ENCODE measurements at places on chromosomes 11 and 22.

GRCh38 chr11:46075168-46075567, 46.1 kb downstream of the PHF21A start:
- DNase-seq: no peak

DNA sequence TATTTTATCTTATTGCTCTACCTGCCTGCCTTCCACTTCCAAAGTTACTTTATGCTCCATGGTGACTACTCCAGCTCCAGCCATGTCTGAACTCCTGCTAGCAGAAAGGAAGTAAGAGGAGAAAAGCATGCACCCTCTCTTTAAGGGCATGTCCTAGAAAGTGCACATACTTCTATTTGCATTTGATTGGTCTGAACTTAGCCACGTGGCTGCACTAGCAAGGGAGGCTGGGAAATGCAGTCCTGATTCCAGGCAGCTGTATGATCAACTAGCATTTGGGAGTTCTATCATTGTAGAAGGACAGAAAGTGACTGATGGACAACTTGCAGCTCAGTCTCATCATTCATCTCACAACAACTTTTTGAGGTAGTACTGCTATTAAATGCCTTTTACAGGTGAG, 515.7 kb downstream of the BUD13 start:
- no peak for DNase-seq

GRCh38 chr22:22397292-22397870, 111.2 kb downstream of the ZNF280B start:
- DNase-seq: no peak

DNA sequence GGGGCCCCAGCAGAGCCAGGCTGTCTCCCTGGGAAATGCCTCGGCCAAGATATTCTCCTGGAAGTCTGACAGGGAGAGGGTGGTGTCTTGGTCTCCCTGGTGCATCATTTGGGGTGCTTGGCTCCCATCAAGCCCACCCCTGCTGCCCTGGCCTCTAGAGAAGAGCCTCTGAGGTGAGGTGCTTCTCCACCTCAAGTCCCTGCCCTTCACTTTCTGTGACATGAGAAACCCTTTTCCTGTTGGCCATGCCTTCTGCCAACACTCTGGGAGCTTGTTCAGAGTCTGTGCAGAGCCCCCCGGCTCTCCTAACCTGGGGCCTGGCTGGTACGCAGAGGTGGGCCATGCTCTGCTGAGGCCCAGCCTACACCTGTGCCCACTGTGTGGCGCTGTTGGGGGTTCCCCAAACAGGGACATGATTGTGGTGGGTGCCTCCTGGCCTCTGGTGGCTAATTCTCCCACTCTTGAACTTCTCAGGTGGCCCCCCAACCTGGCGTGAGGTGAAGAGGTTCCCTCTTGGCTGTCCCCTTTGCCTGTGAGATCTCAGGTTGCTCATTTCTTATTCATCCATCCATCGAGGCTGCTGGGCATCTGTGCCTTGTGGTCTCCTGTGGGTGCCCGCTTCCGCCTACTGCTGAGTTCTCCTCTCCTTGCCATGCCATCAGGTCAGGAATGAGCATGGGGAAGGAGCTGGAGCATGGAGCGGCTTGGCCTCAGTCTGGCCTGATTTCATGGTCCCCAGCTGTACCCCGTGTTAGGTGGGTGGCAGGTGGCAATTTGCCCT, 19.2 kb upstream of the DGCR8 start:
- no peak for DNase-seq

- DNase-seq: no peak
Measured at GRCh38 chr11:76524919-76525318, 80.1 kb downstream of the EMSY start.

- DNase-seq: no peak
Measured at GRCh38 chr22:23126165-23127054, 15.4 kb downstream of the RSPH14 start.

GRCh38 chr11:8089791-8090510, 8.9 kb downstream of the TUB start:
- DNase-seq: no peak

DNA sequence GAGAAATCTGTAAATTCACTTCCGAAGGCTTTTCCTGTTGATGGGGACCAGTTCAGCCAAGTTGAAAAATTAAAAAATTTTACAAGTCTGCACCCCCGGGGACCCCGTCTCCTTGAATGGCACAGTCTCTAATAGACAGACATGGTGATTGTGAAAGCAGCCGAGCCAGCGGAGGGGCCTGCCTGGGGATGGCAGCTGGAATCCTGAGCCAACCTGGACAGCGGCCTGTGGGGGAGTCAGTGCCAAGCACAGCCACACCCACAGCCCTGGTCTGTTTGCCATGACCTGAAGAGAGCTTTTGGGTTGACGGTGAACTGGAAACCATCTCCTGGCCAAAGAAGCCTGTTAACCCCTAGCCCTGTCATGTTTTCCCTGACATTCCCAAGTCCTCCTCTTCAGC, 64.7 kb downstream of the PARVG start:
- no peak for DNase-seq

- no peak for DNase-seq
Measured at GRCh38 chr11:95565724-95566141, 223.8 kb downstream of the FAM76B start.

DNA sequence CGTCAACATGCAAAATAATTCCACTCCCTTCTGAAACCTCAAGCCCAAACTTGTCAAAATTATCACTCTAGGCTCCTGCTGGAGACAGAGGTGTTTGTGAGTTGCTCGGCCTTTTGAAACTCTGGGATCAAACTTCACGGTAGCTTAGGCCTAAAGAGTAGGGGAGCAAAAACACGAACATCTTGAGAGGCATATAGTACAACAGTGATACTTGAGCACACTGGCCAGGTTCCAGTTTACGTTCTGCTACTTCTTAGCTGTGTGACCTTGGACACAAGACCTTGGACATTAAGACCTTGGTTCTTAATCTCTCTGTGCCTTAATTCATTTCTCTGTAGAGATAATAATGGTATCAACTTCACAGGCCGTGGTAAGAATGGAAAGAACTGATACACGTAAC, 123.5 kb upstream of the LMO1 start:
- DNase-seq: no peak

GRCh38 chr11:114197799-114198500, 98.2 kb upstream of the NNMT start:
- DNase-seq: no peak

GRCh38 chr11:60945295-60945667, 6.7 kb downstream of the SLC15A3 start:
- DNase-seq: no peak

- no peak for DNase-seq
Measured at GRCh38 chr11:70050243-70050642, 27.9 kb upstream of the ANO1 start.

DNA sequence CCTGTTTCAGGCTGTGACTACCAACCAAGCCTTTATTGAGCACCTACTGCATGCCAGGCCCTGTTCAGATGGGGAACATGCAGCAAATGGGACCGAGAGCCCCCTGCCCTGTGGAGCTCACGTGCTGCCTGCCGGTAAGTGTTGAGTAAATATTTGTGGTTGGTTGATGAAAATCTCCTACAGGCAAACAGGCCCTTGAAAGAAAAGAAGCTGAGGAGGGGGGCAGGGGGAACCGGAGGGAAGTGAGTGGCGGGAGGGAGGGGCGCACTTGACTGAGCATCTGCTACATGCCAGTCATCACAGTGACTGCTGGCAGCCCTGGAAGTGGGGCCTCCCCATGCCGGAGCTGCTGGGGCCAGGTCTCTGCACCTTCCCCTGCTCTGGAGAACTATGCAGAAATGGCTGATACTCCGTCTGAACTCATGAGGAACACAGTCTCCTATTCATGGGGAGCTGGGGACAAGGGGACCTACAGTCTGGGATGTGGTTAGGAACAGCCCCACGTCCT, 34.2 kb downstream of the MACROD1 start:
- no peak for DNase-seq

DNA sequence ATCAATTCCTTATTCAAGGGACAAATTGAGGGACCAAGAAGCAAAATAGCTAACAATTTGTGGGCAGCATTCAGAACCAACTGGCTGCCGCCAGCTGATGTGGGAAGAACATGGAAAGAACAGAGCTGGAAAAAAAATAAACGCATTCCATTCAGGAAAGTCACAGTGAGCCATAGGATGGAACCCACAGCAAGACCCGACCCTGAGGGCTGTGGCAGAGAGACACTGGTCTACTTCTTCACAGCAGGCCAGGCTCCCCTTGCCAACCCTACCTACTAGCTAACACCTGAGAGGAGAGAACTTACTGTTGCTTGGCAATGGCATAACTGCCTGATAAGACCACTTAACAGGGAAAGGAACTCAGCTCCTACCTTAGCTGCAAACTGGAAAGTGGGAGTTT, 123.5 kb upstream of the APOA1 start:
- no peak for DNase-seq

DNA sequence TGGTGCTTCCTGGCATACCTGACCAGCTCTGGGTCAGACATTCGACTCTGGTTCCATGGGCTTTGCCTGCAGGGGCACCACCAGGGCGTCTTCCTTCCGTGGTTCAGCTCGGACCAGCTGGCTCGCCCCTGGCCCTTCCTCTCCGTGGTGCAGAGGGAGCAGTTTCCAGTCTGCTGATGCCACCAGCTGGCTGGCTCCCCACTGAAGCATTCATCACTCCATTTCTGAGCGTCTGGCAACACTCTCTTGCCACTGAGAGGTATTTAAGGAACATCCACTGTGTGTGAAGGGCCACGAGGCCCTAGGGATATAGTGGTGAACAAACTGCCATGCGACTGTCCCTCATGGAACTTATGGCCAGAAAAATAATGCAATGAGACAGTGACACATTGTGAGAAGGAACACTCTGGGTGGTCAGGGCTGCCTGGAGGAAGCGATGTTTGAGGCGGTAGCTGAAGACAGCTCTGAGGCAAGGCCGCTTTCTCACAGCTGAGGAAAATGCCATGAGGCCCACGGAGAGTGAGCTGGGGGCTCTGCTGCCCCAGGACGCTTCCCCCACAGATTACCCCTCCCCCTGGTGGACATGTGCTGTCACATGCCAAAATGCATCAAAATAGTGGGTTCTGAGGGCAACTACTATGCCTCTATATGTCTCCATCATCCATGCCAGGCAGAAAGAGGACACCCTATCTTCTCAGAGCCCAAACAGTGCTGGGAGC, 44.9 kb upstream of the ARFGAP3 start:
- no peak for DNase-seq

DNA sequence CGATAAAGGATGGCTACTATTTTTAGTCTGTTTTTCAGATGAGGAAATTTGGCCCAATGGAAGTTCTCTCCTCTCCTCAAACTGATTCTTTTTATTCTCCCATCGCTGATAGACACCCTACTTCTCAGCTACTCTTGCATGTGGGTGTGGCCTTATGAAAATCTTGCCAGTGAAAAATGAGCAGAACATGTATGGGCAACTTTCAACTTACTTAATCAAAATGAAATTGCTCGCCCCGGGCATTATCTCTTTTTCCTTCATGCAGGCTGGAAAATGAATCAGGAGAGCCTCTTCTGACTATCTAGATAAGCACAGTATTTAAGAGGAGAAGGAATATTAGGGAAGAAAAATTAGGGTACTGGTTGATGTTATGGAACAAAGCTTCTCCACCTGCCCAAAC, 2354.7 kb upstream of the RAG2 start:
- DNase-seq: no peak

DNA sequence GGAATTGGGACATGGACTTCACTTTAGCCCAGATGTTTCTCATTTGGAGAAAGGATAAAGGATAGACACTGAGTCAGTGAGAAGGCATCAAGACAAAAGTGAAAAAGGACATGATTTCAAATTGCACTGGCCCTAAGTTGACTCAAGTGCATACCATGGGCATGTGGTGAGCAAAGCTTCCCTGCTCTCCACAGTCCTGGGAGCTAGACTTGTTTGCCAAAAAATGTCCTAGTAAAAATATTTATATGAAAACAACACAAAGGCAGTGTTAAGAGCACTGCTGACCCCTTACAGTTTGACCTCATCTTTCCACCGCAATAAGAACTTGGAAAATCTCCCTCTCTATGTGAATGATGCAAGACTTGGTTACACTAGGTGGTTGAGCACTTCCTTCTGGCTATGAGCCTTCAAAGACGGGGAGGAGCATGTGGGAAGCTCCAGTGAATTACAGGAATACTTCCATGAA, 46.5 kb upstream of the FIBIN start:
- no peak for DNase-seq

DNA sequence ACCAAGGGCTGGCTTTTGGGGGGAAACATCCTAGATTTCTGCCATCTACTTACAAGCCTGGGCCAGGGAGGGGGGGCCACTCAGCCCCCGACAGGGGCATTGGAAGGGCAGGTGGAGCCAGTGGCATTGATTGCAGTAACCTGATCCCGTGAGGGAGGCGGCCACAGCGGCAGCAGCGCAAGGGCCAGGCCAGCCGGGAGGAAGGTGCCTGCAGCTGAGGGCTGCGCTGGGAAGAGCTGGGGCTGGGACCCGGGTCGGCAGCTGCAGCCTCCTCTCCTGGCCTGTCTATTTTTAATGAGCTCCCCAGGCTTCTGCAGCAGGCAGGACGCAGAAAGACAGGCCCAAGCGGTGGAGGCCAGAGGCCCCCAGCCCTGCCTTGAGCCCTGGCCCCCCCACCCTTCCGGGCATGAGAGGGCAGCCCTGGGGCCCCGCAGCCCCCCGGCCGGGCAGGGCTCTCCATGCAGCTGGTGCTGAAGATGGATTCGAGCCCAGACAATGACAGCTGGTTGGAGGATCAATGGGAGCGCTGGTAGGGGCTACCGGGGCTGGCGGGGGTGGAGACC, 10.6 kb downstream of the FREY1 start:
- no peak for DNase-seq

DNA sequence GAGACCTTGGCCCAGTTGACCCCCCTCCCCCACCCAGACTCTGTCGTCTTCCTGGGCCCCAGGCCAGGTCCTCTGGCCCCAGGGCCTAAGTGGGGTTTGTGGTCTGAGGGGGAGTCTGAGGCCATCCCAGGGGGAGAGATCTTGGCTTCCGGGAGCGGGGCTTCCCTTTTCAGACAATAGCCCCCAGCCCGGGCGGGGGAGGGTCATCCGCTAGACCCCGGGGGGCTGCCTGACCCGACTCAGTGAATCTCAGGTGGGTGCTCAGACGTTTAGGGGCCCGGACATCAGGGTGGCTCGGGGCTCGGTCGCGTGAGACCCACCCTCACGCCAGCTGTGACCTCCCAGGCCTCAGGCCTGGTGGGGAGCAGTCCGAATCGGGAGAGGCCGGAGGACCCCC, 609 bp downstream of the MAPK11 start:
- DNase-seq: no peak
